ENCODE measurements at places on chromosomes 2 and 18. TPM values are rescaled to one million over a fixed set of nuclear protein-coding genes. Genes with fewer than 3 reads are reported as not detected.

GRCh38 chr18:10798727-10799550, 273.1 kb downstream of the NAPG start:
- no peaks in the 10 kb centered on the region for H3K4me1 ChIP-seq
- H3K36me3 ChIP-seq = no peaks in the 10 kb centered on the region
- DNase-seq = no peak
- peaks cover 7% of the 10 kb centered on the region for H3K27me3 ChIP-seq
- no peak overlapping the region for H3K4me3 ChIP-seq
- H3K27ac ChIP-seq = no peak overlapping the region

DNA sequence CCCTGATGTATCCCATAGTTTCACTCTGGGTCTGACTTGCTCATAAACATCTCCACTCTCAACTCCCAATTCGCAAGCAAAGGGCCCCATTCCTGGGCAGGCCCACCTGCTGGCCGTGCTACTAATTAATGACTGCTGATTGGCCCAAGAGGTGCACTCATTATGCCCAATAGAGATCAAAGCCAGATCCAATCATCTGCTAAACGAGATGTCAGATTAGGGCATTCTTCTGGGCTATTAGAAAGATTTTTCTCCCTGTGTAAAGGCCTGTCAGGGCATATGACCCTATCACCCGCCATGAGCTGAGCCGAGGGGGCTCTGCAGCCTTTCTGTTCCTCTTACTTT, 103.4 kb upstream of the HAAO start:
- no peak for DNase-seq

GFPT1 gene
- total RNA-seq = 56.6 TPM

TTC31 gene
- total RNA-seq = 35.9 TPM

DNA sequence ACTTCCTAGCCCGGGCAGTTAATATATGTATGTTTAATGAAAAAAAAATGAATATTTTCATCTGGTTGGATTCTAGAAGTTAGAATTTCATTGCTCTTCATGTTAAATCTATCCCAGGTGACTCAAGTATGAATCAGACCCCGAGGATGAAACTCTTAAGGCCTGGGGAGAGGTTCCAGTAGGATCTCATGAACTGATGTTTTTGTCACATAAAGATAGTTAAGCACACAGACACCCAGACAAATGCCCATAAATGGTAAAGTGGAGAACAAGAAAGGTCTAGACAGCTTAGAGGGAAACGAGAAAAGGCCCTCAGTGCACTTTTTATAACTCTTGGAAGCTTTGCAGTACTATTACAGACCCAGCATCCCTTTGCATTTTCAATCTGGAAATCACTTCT, 114.1 kb downstream of the RIF1 start:
- no peaks in the 10 kb centered on the region for H3K36me3 ChIP-seq
- H3K4me1 ChIP-seq = no peaks in the 10 kb centered on the region
- H3K4me3 ChIP-seq = no peak overlapping the region
- H3K27me3 ChIP-seq = no peaks in the 10 kb centered on the region
